Airway epithelial cell (primary cell): ENCODE measurements at places on chromosomes 7 and 10. TPM values are rescaled to one million over a fixed set of nuclear protein-coding genes. Genes with fewer than 3 reads are reported as not detected.

ARHGEF5 gene
- 34.1 and 40.6 TPM in 2 replicates for total RNA-seq

CHAT gene
- not detected in 2 replicates for total RNA-seq

ENTPD1 gene
- total RNA-seq, result not detected in 2 replicates

NCF1 gene
- total RNA-seq, result 2.1 and 2.7 TPM in 2 replicates

VSTM4 gene
- total RNA-seq, result 0.05 and 0.07 TPM in 2 replicates

MOGAT3 gene
- total RNA-seq, result not detected in 2 replicates

SH2D4B gene
- not detected in 2 replicates for total RNA-seq

KMT2E gene
- 27.5 and 39.8 TPM in 2 replicates for total RNA-seq

PRKRIP1 gene
- 13.3 and 15.0 TPM in 2 replicates for total RNA-seq

TAS2R4 gene
- total RNA-seq, result 0.42 and 0.49 TPM in 2 replicates

CDNF gene
- total RNA-seq, result 0.21 TPM in 1 of 2 replicates, not detected in the other

SPRN gene
- not detected in 2 replicates for total RNA-seq

GLCCI1 gene
- total RNA-seq, result 1.7 and 4.8 TPM in 2 replicates

TBC1D12 gene
- 6.7 and 8.2 TPM in 2 replicates for total RNA-seq

HOXA7 gene
- total RNA-seq, result not detected in 2 replicates

CTNNA3 gene
- total RNA-seq, result 0.07 TPM in 1 of 2 replicates, not detected in the other

TACC2 gene
- total RNA-seq, result 32.0 and 40.1 TPM in 2 replicates

ICA1 gene
- total RNA-seq, result 4.4 and 6.8 TPM in 2 replicates

RELN gene
- total RNA-seq, result not detected in 2 replicates

FAM204A gene
- 24.9 and 38.2 TPM in 2 replicates for total RNA-seq

PTN gene
- 0.35 and 0.65 TPM in 2 replicates for total RNA-seq

ACSM6 gene
- total RNA-seq, result not detected in 2 replicates

PRSS1 gene
- not detected in 2 replicates for total RNA-seq

CALHM3 gene
- total RNA-seq, result not detected in 2 replicates

PPP1R17 gene
- not detected in 2 replicates for total RNA-seq

CPED1 gene
- total RNA-seq, result 0.23 and 0.28 TPM in 2 replicates

HELLS gene
- total RNA-seq, result 30.3 and 44.2 TPM in 2 replicates

PHKG1 gene
- 0.07 TPM in 1 of 2 replicates, not detected in the other for total RNA-seq

PYROXD2 gene
- total RNA-seq, result 5.2 and 6.0 TPM in 2 replicates

ACTR1A gene
- total RNA-seq, result 105 and 138 TPM in 2 replicates

LEP gene
- total RNA-seq, result 0.14 and 0.28 TPM in 2 replicates

SPDYE2 gene
- total RNA-seq, result not detected in 2 replicates
